ENCODE measurements at places on chromosomes 13 and 19. TPM values are rescaled to one million over a fixed set of nuclear protein-coding genes. Genes with fewer than 3 reads are reported as not detected.

The BICRA gene
- 13.2 TPM for total RNA-seq

DNA sequence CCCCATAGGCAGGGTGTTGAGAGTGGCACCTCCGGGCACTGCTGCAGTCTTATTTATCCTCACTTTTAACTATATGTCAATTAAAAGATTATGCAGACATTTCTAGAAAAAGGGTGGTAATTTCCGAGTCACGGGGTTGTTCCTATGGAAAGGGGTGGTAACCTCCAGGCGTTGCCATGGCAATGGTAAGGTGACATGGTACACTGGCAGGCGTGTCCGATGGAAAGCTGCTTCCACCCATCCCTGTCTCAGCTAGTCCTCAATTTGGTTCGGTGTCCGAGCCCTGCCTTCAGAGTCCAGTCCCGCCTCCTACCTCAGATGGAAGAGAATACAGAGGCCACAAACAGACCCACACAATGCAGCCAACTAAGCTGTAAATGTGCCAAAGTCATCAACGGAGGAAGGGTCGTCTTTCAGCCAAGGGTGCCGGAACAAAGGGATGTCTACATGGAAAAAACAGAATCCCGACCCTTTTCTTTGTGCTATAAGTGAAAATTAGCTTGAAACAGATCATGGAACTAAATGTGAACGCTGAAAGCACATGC lies 72.6 kb upstream of the C13orf46 start:
- H3K27me3 ChIP-seq = no peaks in the 10 kb centered on the region
- DNase-seq = no peak
- no peak overlapping the region for H3K4me3 ChIP-seq
- no peak overlapping the region for H3K27ac ChIP-seq
- H3K36me3 ChIP-seq = peaks cover 6% of the 10 kb centered on the region

DNA sequence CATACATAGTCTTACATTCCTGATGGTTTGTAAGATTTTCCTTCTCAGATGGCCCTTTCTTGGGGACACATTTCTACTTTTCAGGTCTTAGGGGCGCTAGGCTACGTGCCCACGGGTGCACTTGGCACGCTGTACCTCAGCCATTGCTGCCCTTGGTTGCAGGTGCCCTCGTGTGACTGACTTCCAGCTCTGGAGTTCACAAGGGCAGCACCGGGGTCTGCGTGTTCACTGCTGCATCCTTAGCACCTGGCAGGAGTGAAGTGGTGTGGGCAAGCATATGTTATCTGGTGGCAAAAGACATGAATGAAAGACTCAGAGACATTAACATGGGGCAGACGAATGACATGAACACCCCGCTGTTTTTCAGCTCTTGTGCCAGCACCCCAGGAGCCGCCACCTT lies 13.3 kb upstream of the WDR88 start:
- H3K27me3 ChIP-seq = no peaks in the 10 kb centered on the region
- no peaks in the 10 kb centered on the region for H3K4me1 ChIP-seq
- no peak for DNase-seq
- H3K27ac ChIP-seq = no peak overlapping the region

The CEACAM20 gene
- total RNA-seq = not detected

- no peak overlapping the region for H3K27ac ChIP-seq
- peaks cover 94% of the 10 kb centered on the region for H3K27me3 ChIP-seq
- DNase-seq = no peak
- no peaks in the 10 kb centered on the region for H3K36me3 ChIP-seq
- H3K4me3 ChIP-seq = peak overlapping the region; percentile 42
These were observed 505 bp upstream of the ZIC2 start for GRCh38 chr13:99980824-99981734.

The OVOL3 gene
- total RNA-seq = not detected

The CEACAM7 gene
- not detected for total RNA-seq

GRCh38 chr19:57559008-57559403 lies 657 bp downstream of the ZNF550 start:
- DNase-seq = peak; percentile 18
- peak overlapping the region; percentile 88 for H3K27ac ChIP-seq
- H3K27me3 ChIP-seq = no peaks in the 10 kb centered on the region
- H3K4me1 ChIP-seq = peaks cover 21% of the 10 kb centered on the region
- no peaks in the 10 kb centered on the region for H3K36me3 ChIP-seq

DNA sequence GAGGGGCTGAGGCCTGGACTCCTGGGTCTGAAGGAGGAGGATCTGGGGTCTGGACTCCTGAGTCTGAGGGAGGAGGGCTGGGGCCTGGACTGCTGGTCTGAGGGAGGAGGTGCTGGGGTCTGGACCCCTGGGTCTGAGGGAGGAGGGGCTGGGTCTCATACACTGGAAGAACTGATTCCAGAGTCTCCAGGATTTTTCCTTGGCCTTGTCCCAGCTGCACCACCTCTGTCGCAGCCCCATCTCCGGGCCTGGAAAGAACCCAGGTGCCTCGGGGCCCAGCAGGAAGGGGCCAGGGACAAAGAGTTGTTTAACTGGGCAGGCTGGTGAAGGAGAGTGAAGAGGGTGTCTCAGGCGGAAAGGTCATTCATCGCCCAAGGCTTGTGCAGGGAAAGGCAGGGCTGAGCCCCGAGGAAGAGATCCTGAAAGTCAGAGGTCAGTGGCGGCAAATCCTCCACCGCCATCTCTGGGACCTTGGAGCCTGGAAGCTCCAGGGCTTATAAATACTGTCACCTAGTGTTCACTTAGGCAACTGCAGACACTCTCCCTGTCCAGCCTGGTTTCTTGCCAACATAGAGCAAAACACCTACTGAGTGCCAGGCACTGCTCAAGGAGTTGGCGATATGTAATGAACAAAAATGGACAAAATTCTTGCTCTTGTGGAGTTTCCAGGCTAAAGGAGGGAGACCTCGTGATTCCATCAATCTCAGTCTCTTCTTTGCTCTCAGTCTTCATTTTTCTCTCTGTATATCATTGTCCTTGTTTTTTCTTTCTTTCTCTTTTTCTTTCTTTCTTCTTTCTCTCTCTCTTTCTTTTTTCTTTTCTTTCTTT lies 4.4 kb upstream of the KCNN4 start:
- H3K27ac ChIP-seq = no peak overlapping the region
- peaks cover 2% of the 10 kb centered on the region for H3K4me1 ChIP-seq
- peaks cover 35% of the 10 kb centered on the region for H3K27me3 ChIP-seq
- H3K36me3 ChIP-seq = no peaks in the 10 kb centered on the region
- H3K4me3 ChIP-seq = no peak overlapping the region

GRCh38 chr19:17103177-17103576 lies 27.6 kb downstream of the MYO9B start:
- peaks cover 12% of the 10 kb centered on the region for H3K4me1 ChIP-seq
- DNase-seq = no peak
- H3K4me3 ChIP-seq = no peak overlapping the region
- H3K27ac ChIP-seq = no peak overlapping the region

DNA sequence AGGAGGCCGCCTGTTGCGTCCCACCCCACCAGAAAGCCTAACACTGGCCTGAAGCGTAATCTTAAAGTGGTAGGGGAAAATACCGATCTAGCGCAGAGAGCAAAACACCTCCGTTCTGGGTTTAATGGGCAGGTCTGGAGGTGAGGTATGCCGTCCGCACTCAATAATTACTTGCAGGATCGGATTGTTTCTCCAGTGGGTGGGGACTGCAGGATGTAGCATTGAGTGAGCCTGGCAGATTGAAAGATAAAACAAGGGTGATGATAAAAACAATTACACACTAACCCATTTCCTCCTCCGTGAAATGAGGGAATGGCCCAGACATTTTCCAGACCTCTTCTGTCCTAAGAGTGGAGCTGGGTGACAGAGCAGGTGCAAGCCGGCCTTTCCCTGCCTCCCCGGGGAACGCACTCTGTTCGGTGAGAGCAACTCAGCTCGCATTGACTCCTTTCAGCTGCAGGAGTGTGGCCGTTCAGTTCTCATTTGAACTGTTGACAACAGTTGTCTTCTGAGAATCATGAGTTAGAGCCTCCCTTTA lies 110.2 kb upstream of the DOCK9 start:
- peak overlapping the region; percentile 93 for H3K27ac ChIP-seq
- no peaks in the 10 kb centered on the region for H3K27me3 ChIP-seq
- H3K36me3 ChIP-seq = no peaks in the 10 kb centered on the region
- peak overlapping the region; percentile 85 for H3K4me3 ChIP-seq

DNA sequence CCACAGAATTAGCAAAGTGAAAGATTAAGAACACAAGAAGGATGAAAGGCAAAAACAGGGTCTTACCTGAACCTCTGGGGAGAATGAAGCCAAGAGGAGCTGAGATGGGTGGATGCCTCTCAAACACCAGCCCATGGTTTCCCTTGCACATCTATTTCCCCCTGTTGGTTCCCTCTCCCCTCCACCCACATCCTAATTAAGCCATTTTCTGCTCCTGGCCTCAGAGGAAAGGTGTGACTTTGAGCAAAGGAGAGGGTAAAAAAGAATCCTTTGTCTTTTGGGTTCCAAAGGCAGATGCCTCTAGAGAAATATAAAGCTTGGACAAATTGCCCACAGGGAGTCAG lies 214.9 kb downstream of the RAP2A start:
- H3K4me1 ChIP-seq = no peaks in the 10 kb centered on the region
- H3K4me3 ChIP-seq = no peak overlapping the region
- H3K27ac ChIP-seq = no peak overlapping the region
- no peak for DNase-seq

The ZNF331 gene
- 21.9 TPM for total RNA-seq

GRCh38 chr19:23776507-23777205 lies 18.0 kb upstream of the ZNF681 start:
- DNase-seq = no peak
- no peaks in the 10 kb centered on the region for H3K36me3 ChIP-seq
- no peak overlapping the region for H3K27ac ChIP-seq
- H3K4me3 ChIP-seq = no peak overlapping the region
- H3K4me1 ChIP-seq = no peaks in the 10 kb centered on the region
- no peaks in the 10 kb centered on the region for H3K27me3 ChIP-seq

GRCh38 chr19:40555978-40556689 lies 20.5 kb upstream of the SHKBP1 start:
- no peaks in the 10 kb centered on the region for H3K36me3 ChIP-seq
- no peak overlapping the region for H3K27ac ChIP-seq
- no peak for DNase-seq
- H3K4me3 ChIP-seq = no peak overlapping the region
- no peaks in the 10 kb centered on the region for H3K4me1 ChIP-seq

DNA sequence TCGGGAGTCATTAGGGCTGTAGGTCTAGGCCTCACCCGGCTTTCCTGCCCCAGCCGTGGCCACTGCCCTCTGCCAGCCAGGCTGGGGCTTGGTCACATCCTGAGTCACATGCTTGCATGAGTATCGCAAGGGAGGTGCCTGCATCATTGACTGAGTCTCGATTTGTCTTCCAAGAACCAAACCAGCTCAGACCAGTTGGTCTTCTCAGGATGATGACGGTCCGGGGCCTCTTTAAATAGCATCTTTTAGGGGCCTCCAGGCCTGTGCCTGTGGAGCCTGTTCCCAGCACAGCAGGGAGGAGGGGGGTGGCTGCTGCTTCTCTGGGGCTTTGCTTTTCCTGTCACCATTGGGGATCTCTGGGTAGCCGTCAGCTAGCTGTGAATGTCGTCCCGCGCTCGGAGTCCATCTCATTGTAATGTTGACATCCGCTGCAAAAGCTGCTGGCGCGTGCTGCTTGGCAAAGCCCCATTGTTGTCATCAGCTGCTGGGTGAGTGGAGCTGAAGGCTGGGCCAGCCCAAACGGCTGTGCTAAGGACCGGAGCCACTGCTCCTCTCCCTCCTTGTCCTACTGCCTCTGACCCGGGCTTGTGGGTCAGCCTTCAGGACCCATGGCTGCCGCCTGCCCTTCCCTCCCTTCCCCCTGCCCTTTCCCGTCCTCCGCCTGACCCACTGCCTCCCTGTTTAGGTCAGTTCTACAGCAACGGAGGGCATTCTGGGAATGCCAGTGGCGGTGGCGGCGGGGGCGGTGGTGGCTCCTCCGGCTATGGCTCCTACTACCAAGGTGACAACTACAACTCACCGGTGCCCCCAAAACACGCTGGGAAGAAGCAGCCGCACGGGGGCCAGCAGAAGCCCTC lies 14.3 kb upstream of the QTRT1 start:
- DNase-seq = peak; percentile 61
- no peak overlapping the region for H3K27ac ChIP-seq
- no peak overlapping the region for H3K4me3 ChIP-seq
- H3K4me1 ChIP-seq = peaks cover 26% of the 10 kb centered on the region
- peaks cover 12% of the 10 kb centered on the region for H3K36me3 ChIP-seq
- H3K27me3 ChIP-seq = no peaks in the 10 kb centered on the region

The KLK4 gene
- not detected for total RNA-seq

GRCh38 chr19:36573895-36574720 lies 1.0 kb upstream of the ZNF529 start:
- H3K27ac ChIP-seq = peak overlapping the region; percentile 17
- H3K4me3 ChIP-seq = peak overlapping the region; percentile 86

The ZNF160 gene
- total RNA-seq = 21.5 TPM

- H3K27me3 ChIP-seq = peaks cover 22% of the 10 kb centered on the region
- peaks cover 14% of the 10 kb centered on the region for H3K4me1 ChIP-seq
- H3K36me3 ChIP-seq = no peaks in the 10 kb centered on the region
- DNase-seq = peak; percentile 89
- no peak overlapping the region for H3K27ac ChIP-seq
- H3K4me3 ChIP-seq = peak overlapping the region; percentile 45
These were observed 31.9 kb upstream of the FEM1A start for GRCh38 chr19:4759388-4760284.

GRCh38 chr19:33687481-33688170 lies 65.9 kb downstream of the CHST8 start:
- DNase-seq = no peak
- H3K27me3 ChIP-seq = peaks cover 45% of the 10 kb centered on the region
- H3K4me3 ChIP-seq = no peak overlapping the region
- no peaks in the 10 kb centered on the region for H3K36me3 ChIP-seq

The USHBP1 gene
- total RNA-seq = 3.4 TPM

The ZNF429 gene
- total RNA-seq = 8.5 TPM

- DNase-seq = no peak
- H3K27ac ChIP-seq = no peak overlapping the region
- H3K36me3 ChIP-seq = no peaks in the 10 kb centered on the region
- no peaks in the 10 kb centered on the region for H3K27me3 ChIP-seq
These were observed 233.4 kb upstream of the CSNK1A1L start for GRCh38 chr13:37338726-37339385.

Data from heart right ventricle (tissue), 16 donors.